GM23338 (cell line): ENCODE measurements at places on chromosomes 12 and 14.
A peak's percentile ranks its signal among the peaks of the same experiment; 100 is the strongest.

DNA sequence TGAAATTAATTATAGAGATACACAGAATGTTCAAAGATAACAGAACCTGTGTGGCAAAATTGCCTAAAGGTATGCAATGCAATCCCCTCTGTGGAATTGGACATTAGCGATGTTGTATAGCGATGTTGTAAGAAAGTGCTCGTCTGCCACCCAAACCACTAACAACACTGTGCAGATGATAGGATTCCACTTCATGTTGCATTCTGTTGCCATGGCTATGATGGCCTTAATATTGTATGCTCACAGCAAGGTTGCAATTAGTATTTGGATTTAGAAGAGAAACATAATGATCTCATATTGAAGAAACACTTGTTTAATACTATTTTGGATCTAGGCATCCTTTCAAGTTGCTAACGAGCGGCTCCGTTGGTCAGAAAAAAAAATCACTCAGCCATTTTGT is 260.3 kb downstream of the BCAT1 start:
- no peak for DNase-seq

DNA sequence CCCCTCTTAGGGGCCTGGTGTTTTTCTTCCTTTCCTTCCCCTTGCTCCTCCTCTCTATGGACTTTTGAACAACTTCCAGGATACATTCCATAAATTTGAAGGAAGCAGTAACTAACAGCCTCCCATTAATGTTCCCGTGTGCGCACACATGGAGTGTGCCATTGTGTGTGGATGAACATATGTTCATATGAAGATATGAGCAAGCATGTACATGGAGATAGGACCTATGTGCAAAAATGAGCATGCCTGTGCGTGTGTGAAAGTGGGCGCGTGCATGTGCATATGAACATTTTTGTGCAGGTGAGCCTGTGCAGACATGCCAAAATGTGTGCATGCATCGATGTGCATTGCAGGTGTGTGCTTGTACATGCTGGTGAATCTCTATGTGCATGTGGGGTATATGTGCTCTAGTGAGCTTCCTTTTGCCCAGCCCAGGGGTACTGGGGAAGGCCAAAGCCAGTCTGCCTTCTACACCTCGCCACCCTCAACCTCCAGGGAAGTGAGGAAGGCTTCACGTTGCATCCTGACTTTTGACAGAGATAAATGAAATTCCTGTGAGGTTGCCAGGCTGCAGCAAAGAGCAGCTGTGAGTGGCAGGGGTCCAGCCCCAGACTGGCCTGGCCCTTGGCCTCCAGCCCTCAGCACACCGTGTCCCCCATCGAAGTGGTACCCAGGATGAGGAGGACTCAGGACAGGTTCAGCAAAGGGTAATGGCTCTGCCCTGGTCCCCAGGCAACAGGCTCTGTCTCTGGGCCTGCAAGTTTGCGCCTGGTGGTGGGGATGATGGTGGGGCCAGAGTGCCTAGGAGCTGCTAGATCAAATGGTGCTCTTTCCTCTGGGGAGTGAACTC is 21.1 kb upstream of the PGF start:
- DNase-seq = no peak

DNA sequence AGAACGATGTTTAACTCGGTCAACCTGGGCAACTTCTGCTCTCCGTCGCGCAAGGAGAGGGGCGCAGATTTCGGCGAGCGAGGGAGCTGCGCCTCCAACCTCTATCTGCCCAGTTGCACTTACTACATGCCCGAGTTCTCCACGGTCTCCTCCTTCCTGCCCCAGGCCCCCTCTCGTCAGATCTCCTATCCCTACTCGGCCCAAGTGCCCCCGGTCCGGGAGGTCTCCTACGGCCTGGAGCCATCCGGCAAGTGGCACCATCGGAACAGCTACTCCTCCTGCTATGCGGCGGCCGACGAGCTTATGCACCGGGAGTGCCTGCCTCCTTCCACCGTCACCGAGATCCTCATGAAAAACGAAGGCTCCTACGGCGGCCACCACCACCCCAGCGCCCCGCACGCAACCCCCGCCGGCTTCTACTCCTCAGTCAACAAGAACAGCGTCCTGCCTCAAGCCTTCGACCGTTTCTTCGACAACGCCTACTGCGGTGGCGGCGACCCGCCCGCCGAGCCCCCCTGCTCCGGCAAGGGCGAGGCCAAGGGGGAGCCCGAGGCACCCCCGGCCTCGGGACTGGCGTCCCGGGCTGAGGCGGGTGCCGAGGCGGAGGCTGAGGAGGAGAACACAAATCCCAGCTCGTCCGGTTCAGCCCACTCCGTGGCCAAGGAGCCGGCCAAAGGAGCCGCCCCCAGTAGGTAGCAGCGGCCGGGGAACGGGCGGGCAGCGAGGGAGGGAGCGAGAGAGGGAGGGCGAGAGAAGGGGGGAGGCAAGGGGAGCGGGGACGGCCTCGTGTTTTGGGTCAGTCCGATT is 513 bp downstream of the HOXC11 start:
- DNase-seq = peak; percentile 82

DNA sequence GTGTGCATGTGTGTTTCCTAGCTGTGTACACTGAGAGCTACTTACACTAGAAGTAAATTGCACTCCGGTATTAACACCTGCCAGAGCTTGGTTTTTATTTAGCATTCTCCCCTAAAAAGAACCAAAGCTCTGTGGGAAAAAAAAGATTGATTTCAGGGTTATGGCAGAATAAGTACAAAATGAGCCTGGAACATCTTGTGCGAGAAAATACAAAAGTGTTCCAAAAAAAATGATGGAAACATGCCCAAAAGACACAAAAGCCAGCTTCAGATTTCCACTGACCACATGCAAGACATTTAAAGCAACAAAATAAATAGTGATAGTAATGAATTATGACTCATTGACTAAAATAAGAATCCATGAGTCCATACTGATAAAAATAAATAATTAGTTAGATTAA is 188.3 kb downstream of the GXYLT1 start:
- no peak for DNase-seq

GRCh38 chr14:89990623-89991275 is 35.0 kb downstream of the TDP1 start:
- no peak for DNase-seq

DNA sequence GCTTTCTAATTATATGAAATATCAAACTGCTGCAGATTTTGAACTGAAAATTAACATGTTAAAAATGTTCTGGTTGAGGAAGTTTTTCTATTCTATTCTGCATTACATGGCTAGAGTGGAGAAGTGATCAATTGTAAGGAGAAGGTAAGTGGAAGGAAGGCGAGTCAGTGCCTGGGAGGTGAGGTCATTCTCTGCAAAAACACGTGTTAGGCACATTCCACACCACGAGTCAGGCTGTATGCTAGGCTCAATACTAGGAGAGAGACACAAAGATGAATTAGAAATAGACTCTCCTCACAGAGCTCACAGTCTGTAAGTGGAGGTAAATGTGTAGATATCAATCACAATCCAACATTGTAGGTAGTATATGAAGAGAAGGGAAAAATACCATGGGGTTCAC is 194.1 kb downstream of the NOVA1 start:
- DNase-seq = no peak

- DNase-seq = peak; percentile 93
Measured at GRCh38 chr14:88364710-88365413, 20.6 kb upstream of the SPATA7 start.

DNA sequence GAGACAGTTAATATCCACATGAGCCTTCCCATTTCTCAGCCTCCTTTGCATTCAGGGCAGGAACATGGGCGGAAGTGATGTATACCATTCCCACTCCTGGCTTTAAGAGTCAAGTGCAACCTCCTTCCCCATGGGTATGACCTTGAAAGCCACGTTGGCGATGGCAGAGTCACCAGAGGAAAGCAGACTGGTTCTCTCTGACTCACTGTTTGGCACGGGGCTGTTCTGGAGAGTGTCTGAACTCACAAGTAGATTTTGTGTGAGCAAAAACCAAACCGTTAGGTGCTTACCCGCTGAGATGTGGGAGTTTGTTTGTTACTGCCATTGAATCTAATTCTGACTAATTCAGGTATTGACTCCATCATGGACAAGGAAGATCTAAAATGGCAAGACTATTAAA is 36.7 kb upstream of the PZP start:
- DNase-seq = no peak

DNA sequence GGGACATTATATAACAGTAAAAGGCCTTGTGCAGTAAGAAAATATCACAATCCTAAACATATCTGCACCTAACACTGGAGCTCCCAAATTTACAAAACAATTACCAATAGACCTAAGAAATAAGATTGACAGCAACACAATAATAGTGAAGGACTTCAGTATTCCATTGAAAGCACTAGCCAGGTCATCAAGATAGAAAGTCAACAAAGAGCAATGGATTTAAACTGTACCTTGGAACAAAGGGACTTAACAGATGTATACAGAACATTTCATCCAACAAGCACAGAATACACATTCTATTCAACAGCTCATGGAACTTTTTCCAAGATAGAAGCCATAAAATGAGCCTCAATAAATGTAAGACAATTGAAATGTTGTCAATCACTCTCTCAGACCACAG is 209.5 kb upstream of the ARHGAP5 start:
- DNase-seq = no peak

DNA sequence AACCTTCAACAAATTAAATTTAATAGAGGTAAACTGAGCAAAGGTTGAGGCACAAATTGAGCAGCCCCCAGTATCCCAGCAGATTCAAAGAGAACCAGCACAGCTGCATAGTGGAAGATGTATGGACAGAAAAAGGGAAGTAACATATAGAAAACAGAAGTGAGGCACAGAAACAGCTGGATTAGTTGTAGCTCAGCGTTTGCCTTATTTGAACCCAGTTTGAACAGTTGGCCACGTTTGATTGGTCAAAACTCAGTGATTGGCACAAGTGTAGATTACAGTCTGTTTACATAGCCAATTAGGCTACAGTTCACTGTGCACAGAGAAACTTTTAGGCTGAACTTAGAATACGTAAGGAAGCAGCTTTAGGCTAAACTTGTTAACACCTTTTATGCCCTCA is 315.5 kb downstream of the RMST start:
- no peak for DNase-seq

DNA sequence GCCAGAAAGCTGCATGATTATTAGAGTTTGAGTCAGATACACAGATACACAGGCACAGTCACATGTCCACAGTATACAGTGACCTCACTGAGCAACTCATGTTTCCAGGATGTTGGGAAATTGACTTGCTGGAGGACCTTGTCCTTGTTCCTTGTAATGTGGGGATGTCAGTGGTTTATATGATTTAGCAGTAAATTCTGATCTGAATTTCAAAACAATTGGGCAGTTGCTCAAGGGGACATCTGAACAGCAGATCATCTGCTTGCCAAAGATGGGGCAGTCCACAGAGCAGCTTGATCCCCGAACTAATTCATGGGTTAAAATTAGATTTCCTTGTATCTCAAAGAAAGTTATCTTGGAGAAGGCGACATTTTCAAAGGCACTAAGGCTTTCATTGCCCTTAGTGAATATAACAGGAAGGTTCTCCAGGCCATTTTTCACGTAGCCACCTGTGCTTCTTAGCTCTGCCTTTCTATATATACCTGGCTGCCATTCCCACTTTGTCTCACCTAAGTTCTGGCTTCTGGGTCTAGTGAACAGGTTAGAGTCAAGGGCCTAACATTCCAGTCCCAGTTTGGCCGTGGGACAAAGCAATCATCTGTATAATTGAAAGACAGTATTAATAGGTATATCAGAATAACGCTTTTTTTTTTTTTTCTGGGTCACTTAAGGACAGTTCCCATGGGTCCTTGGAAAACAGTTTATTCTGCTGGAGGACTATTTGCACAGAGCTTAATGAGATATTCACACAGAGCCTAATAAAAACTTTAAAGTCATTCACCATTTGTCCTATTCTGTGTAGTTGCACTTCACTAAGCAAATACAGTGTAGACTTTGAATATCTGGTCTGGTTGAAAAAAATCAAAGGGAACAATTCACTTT is 64.9 kb upstream of the STRN3 start:
- no peak for DNase-seq

- DNase-seq = no peak
Measured at GRCh38 chr14:100881211-100882025, 22.1 kb downstream of the RTL1 start.

- no peak for DNase-seq
Measured at GRCh38 chr12:75933101-75933500, 98.5 kb downstream of the PHLDA1 start.

GRCh38 chr14:102500158-102500662 is 9.4 kb downstream of the ANKRD9 start:
- no peak for DNase-seq

DNA sequence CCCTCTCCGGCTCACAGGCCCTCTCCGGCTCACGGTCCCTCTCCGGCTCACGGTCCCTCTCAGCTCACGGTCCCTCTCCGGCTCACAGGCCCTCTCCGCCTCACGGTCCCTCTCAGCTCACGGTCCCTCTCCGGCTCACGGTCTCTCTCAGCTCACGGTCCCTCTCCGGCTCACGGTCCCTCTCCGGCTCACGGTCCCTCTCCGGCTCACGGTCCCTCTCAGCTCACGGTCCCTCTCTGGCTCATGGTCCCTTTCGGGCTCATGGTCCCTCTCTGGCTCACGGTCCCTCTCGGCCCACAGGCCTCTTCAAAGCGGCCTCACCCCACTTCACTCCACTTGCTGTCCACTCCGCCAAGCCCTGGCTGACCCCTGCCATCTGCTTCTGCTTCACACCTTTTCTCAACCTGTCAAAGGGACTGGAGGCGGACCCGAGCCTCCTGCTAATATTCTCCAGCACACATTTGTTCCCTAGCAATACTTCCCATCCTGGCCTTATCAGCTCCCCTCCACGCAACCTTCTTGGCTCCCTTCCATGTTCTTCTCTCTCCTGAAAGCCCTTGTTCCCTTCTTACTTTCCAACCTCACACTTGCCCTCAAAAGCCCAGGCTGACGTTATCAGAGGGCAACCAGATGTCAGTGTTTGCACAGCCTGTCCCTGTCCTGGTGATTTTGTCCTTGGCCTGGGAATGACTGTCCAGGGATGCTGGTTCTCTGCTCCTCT is 176.7 kb downstream of the CALM1 start:
- DNase-seq = no peak

DNA sequence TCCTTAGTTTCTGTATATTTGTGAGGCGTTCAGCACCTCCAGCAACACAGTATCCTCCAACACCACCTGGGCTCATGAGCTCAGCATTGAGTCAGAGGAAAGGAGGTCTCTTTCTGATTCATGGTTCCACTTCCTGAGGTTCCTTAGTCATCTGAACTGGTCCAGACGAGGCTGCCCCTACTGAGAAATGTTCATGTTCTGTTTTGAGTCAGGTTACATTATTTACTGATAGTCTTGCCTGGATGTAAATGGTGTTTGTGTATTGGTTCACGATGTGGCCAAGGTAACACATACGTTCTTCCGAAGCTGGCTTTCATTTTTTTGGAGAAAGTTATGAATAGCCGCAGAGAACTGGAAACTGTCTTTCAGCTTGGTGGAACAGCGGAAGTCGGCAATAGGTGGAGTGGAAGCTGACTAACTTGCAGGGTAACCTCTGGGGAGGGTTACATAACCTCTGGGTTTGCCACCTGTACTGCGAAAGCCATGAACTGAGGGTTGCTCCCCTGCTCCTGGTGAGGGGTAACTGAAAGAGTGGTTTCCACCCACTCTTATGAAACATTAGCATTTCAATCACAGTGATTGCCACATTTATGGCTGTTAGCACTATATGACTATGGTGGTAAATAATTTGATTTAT is 42.2 kb upstream of the MANSC4 start:
- DNase-seq = no peak
